ENCODE measurements at places on chromosomes 3 and 15.

GRCh38 chr3:26105261-26105660 lies 315.4 kb downstream of the OXSM start:
- no peak for DNase-seq

DNA sequence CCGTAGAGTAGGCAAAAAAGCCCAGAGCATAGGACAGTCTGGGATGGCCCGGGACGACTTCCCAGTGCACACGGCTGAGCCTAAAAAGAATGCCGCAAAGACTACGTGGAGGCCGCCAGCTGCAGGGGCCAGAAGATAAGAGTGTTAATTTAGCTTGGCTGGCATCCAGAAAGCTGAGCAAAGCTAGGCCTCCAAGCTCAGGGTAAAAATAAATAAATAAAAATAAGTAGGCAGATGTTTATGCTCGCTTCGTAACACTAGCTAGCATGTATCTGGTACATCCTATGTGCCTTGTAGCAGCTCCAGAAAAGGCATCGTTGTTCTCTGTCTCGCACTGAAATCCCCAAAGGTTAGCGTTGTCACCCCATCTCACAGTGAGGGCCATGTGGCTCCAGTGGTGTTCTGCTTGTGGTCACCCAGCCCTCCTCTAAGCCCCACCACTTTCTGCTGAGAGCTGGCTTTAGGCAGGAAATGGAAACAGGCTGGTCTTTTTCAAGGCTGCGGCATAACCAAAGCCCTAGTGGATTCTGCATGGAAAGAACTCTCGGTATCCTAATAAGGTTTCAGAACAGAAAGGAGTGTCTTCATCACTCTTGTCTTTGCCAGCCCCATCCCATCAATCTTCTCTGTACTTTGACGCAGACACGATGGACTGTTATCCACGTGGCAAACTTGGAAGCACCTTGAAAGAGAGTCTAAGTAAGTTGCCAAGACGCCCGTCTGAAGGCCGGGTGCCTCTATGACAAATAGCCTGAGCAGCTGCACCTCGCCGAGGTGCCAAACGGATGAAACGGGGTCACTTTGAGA lies 58.1 kb upstream of the MEF2A start:
- DNase-seq, result no peak

GRCh38 chr15:29554531-29554930 lies 267.7 kb downstream of the TJP1 start:
- no peak for DNase-seq

- DNase-seq, result no peak
Observed at GRCh38 chr15:50773389-50773788, 7.9 kb upstream of the SPPL2A start.

DNA sequence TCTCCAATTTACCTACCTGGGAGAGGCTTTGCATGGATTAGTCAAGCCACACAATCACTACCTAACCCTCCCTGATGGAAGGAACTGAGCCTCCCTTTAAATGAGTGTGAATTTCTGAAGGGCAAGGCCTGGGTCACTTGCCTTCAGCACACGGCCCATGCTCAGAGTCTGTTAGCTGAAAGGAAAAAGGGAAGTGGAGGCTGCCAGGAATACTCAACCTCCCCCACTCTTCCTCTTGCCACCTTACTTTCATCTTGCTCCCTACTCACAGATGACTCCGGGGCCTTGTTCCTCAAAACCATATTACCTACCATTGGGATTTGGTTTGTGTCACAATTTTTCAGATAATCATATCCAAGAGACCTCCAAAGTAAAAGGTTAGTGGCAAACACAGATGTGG lies 220.0 kb downstream of the ABHD5 start:
- no peak for DNase-seq

DNA sequence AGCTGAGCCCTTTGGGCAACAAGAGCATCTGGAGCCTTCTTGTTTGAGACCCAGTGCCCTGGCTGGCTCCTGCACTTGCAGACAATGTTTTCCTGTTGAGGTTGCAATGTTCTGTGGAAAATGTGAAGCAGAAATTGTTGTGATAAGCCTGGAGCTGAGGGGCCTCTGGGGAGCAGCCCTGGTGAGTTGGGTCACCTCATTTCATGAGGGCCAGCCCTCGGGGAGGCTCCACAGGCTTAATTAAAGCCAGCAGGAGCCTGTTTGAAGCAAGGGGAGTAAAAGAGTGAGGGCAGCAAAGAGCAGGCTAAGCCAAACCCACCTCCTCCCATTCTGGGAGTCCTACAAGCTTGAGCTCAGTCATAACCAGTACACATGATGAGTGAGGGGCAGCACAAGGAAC lies 154.3 kb downstream of the ALDH1A2 start:
- no peak for DNase-seq

DNA sequence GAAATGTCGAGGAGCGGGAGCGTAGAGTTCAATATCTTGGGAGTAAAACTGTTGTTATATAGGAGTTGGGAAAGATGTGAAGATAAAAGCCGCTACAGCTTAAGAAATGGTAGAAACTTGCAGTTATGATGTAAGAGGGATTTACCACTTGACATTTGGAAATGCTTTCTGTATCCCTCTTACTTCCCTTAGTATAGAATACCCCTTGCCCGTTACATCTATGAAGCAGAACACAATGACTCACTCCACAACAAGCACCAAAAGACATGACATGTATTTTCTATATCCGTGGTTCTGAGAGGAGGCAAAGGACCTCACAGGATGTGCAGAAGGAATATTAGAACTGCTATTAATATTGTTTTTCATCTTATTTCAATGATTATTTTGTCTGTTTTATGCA lies 254.2 kb upstream of the NR2F2 start:
- DNase-seq, result no peak

- DNase-seq, result no peak
Observed at GRCh38 chr3:142802891-142803290, 79.1 kb downstream of the TRPC1 start.

- DNase-seq, result no peak
Observed at GRCh38 chr15:66815318-66815717, 113.3 kb downstream of the SMAD6 start.

DNA sequence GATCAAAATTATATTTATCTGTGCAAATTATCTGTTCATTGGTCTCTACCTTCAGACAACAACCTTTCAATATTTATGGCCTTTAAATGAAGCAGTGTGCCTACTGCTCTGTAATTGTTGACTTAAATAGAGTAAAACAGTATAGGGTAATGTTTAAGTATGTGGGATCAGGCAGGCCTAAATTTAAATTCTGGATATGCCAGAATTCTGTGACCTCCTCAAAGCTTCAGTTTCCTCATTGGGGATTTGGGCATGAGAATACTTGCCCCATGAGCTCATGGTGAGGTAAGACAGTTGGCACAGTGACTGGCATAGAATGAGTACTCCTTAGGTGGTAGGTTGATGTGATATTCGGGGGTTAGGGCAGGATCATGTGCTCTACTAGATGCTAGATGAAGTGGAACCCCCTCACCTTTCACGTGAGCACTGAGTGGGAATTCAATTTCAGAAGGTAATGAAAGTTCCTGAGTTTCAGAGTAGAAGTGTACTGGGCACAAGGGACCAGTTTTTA lies 14.9 kb downstream of the ARL8B start:
- DNase-seq, result no peak

GRCh38 chr3:145058483-145058882 lies 1086.9 kb downstream of the DIPK2A start:
- DNase-seq, result no peak

GRCh38 chr15:33985287-33985686 lies 17.0 kb downstream of the CHRM5 start:
- DNase-seq, result no peak

GRCh38 chr3:49899815-49900214 lies 3.9 kb downstream of the MST1R start:
- no peak for DNase-seq

- DNase-seq, result no peak
Observed at GRCh38 chr15:40421246-40422157, 15.9 kb downstream of the IVD start.

DNA sequence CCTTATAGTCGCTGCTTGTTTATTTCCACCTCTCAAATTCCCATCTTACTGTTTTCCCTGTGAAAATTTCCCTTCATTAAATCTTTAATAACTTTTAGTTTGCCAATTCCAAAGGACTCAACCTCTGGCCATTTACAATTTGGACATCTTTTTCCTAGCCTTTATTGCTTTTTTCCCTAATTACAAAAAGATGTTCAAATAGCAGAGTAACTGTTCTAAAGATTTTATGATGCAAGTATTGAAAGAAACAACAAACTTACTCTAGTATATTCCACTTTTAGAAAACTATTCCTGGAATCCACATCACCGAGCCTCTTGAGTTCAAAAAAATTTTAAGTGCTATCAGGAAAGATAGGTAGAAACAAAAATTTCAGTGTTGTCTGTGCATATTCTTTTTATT lies 174.1 kb upstream of the UBE2E2 start:
- no peak for DNase-seq

- no peak for DNase-seq
Observed at GRCh38 chr3:151009981-151010380, 37.5 kb upstream of the CLRN1 start.

GRCh38 chr3:41190509-41191284 lies 8.6 kb upstream of the CTNNB1 start:
- no peak for DNase-seq

DNA sequence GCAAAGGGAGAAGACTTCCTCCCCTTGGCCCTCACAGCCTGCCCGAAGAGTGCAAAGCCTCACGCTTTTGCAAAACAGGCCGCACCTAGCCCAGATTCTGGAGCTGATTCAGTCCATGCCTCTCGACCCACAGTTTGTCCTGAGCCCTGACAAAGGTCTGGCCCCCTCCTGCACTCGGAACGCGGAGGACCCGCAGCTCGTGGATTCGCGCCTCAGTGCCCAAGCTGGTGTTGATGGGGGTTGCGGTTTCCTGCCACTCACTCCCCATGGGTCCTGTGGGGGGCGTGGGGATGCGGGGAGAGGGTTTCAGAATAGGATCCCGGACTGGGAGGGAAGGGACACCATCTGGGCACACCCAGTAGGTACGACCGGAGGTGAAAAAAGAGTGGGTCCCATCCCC lies 594 bp upstream of the CRABP1 start:
- no peak for DNase-seq

- no peak for DNase-seq
Observed at GRCh38 chr3:76669322-76669721, 370.6 kb upstream of the ROBO2 start.

DNA sequence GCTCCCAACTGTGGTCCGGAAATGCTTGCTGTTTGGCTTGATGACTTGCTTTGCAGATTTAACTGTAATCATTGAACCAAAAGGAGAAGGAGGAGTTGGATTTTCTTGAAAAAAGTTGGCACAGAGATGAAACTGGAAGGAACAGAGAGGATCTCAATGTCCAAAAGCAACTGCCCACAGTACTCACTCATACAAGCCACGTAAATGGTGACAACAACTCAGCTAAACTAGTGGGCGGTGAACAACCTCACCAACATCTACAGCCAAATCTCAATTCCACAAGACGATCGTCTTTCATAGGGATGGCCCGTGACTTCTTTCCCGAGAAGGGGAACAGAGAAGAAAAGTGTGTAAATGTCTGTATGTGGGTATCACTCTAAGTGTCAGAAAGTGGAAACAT lies 48.1 kb downstream of the MYO5C start:
- no peak for DNase-seq

DNA sequence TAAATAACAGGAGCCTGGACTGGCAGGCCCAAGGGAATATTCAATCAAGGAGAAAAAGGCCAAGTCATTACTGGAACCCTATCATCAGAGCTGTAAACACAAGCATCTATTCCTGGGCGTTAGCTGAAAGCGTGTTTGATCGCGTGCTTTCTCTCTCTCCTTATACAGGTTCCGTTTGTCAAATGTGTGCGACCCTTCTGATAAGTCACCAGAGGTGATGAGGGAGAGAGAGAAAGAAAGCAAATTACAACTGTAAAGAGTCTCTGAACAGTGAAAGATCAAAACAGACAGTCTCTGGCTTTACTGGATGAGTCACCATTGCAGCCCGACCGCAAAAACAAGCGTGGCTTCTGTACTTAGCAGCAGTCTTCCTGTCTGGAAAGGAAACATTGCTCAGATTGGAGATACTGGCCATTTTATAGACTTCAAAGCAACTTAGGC lies 39.5 kb upstream of the TPRG1 start:
- DNase-seq, result no peak

GRCh38 chr3:144189044-144189443 lies 217.4 kb downstream of the DIPK2A start:
- no peak for DNase-seq

DNA sequence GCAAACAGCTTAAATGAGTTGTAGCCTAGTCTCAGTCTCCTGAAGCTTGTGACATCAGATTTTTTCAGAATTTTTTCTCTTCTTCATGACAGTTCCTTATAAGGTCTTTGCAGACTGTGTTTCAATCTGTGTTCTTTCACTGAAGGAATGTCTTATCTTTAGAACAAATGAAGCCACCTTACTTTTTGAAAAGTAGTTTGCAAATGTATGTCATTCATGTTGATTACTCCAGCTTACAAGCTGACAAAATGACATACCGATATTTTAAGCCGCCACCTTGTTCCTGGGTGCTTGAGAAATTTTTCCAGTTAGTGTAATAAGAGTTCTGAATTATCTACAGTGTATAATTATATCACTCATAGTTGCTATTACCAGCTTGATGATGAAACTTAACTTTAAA lies 57.0 kb downstream of the ASTE1 start:
- DNase-seq, result no peak

GRCh38 chr15:48085591-48085930 lies 35.2 kb upstream of the SLC24A5 start:
- DNase-seq, result no peak

DNA sequence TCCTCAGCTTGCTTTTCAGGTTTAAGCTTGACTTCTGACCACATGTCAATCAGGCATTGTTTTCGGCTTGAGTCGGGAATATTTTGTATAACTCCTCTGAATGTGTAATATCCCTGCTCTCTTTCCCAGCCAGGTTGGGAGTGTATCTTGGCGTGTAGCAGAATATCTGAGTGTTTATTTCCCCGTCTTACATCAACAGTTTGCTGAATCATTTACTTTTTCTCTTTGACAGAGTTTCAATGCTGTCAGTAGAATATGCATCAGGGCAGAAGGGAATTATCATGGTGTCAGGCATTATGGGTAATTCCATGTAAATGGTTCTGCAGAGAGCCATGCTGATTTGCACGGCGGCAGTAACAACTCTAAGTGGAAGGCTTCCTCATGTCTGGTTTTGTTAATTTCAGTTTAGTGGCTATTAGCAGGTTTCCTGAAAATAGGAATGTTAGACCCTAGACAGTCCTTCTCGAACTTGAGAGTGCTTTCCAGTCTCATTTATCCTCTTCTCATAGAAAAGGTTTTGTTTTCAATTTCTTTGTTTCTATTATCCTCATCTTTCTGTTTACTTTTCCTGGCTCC lies 566.3 kb downstream of the AGBL1 start:
- DNase-seq, result no peak

DNA sequence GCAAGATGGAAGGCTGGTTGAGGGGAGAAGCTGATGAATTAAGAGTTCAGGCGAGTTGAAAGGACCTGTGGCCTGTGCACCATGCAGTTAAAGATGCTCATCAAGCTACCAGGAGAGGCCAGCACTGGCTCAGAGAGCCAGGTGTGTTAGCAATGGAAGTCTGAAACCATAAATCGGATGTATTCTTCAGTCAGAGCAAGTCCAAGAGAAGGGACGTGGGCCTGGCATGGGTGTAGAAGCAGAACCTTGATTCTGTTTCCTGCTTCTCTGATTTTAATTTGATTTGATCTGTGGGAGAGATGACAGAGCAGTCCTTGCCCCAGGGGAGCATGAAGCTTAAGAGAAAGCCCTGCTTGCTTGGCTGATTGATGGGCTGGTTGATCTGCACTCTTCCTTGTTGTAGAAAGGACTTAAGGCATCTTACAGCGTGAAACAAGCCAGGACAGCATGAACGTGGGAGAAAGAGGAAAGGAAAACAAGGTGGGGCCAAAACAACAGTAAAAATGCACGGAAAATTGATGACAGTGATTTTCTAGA lies 10.9 kb downstream of the TM6SF1 start:
- DNase-seq, result no peak

Data from NCI-H187 (cell line).